Aorta (tissue), 5 donors: ENCODE measurements at places on chromosomes 2 and 18.

GRCh38 chr2:102770506-102770905 lies 8.7 kb downstream of the TMEM182 start:
- no peak overlapping the region for H3K4me3 ChIP-seq
- H3K36me3 ChIP-seq, result no peaks in the 10 kb centered on the region
- no peaks in the 10 kb centered on the region for H3K4me1 ChIP-seq
- no peaks in the 10 kb centered on the region for H3K27me3 ChIP-seq
- H3K27ac ChIP-seq, result no peak overlapping the region
- no peak for DNase-seq

DNA sequence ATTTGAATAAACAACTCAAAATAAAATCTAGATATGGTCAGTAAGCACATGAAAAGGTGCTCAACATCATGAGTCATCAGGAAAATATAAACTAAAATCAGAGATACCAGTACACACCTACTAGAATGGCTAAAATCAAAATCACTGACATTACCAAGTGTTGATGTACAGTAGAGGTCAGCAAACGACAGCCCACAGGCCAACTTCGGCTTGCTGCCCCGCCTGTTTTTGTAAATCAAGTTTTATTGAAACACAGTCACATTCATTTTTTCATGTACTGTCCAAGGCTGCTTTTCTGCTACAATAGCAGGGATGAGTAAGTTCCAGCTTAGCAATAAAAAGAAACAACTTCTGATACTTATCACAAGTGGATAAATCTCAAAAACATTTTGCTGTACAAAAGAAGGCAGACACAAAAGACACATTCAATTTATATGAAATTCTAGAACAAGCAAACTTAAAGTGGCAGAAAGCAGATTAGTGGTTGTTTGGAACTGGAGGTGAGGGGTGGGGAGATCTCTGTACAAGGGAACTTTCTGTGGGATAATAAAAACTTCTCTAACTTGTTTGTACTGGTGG lies 32.1 kb downstream of the TRAK2 start:
- H3K4me3 ChIP-seq, result no peak overlapping the region
- no peak overlapping the region for H3K27ac ChIP-seq
- DNase-seq, result no peak
- H3K4me1 ChIP-seq, result peaks cover 3% of the 10 kb centered on the region
- H3K36me3 ChIP-seq, result peaks cover 3% of the 10 kb centered on the region

GRCh38 chr2:186612555-186613440 lies 22.9 kb downstream of the ITGAV start:
- H3K4me1 ChIP-seq, result no peaks in the 10 kb centered on the region
- H3K27me3 ChIP-seq, result no peaks in the 10 kb centered on the region
- no peaks in the 10 kb centered on the region for H3K36me3 ChIP-seq

DNA sequence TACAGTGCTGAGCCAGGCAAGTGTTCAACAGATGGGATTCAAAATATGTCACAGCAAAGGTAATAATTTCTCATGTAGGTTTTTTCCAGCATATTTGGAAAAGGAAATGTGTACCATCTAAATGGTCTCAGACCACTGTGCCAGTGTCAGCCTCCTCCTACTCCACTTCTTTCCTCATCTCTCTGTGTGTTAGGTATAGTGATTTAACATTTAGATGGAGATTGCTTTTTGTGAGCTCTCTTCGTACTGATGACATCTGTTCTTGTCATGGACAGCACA lies 80.9 kb upstream of the TSPYL6 start:
- no peak overlapping the region for H3K4me3 ChIP-seq
- H3K27ac ChIP-seq, result no peak overlapping the region
- DNase-seq, result no peak
- H3K27me3 ChIP-seq, result no peaks in the 10 kb centered on the region
- no peaks in the 10 kb centered on the region for H3K36me3 ChIP-seq

- no peak for DNase-seq
- no peak overlapping the region for H3K4me3 ChIP-seq
- no peak overlapping the region for H3K27ac ChIP-seq
- no peaks in the 10 kb centered on the region for H3K36me3 ChIP-seq
Measured at GRCh38 chr18:78981989-78982620, 2.5 kb downstream of the SALL3 start.

GRCh38 chr2:181036848-181037603 lies 56.6 kb downstream of the UBE2E3 start:
- H3K4me1 ChIP-seq, result no peaks in the 10 kb centered on the region
- no peak overlapping the region for H3K4me3 ChIP-seq
- no peaks in the 10 kb centered on the region for H3K36me3 ChIP-seq
- no peaks in the 10 kb centered on the region for H3K27me3 ChIP-seq
- H3K27ac ChIP-seq, result no peak overlapping the region
- DNase-seq, result no peak

DNA sequence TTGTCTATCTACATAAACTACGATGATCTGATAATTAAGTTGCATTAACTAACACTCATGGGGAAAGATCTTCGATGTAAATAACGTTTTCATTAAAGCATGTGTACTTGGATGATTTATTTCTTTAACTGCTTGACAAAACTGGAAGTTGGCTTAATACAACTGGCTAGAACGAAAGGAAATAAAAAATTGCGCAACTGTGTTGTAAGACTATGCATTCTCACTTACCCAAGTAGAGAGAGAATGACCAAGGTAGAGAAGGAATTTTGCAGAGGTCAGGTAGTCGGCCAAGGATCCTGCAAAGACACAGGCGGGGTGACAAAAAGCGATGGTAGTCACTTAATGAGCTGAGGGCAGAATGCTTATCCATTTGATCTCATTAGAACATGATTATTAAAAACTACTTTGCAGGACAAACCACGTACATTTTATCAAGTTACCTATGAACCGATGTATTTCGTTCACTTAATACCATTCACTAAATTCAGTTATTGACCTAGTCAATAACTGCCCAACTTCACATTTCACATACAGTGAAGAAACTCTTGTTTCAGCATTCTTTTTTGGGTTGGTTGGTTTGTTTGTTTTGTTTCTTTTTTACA lies 900 bp downstream of the SLC40A1 start:
- H3K36me3 ChIP-seq, result no peaks in the 10 kb centered on the region
- no peak for DNase-seq
- no peaks in the 10 kb centered on the region for H3K27me3 ChIP-seq
- no peak overlapping the region for H3K27ac ChIP-seq
- H3K4me1 ChIP-seq, result no peaks in the 10 kb centered on the region
- H3K4me3 ChIP-seq, result peak overlapping the region; percentile 97

GRCh38 chr2:96683307-96683706 lies 40.7 kb downstream of the FER1L5 start:
- no peaks in the 10 kb centered on the region for H3K36me3 ChIP-seq
- no peak overlapping the region for H3K4me3 ChIP-seq
- H3K4me1 ChIP-seq, result no peaks in the 10 kb centered on the region
- no peak for DNase-seq
- H3K27me3 ChIP-seq, result no peaks in the 10 kb centered on the region

- H3K36me3 ChIP-seq, result no peaks in the 10 kb centered on the region
- no peaks in the 10 kb centered on the region for H3K27me3 ChIP-seq
- no peak overlapping the region for H3K4me3 ChIP-seq
- no peak for DNase-seq
Measured at GRCh38 chr2:63009490-63009889, 41.1 kb upstream of the OTX1 start.

GRCh38 chr2:3827673-3828575 lies 124.5 kb downstream of the DCDC2C start:
- H3K27ac ChIP-seq, result no peak overlapping the region
- no peaks in the 10 kb centered on the region for H3K36me3 ChIP-seq

- H3K4me3 ChIP-seq, result no peak overlapping the region
- no peak for DNase-seq
Measured at GRCh38 chr2:118386641-118387302, 298.5 kb downstream of the INSIG2 start.
